CD14-positive monocyte (primary cell): ENCODE measurements at places on chromosomes 11 and 22.

GRCh38 chr11:5192738-5193137 is 7.7 kb downstream of the OR51V1 start:
- DNase-seq: no peak

DNA sequence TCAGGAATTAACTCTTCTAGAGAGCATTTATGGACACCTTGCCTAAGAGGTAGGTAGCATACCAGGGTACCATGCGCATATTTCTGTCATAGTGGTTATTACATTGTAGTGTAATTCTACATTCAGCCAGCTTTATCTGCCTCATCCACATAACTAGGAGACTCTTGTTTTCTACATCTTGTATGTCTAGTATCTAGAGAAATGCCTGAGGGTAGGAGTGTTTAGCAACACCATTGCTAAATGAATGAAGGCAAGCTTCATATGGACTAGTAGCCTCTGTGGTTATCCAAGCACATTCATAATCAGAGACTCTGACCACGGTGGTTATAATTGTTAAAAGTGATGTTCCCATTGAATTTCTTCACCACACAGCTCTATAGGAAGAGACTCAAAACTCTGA is 107.9 kb downstream of the NTM start:
- DNase-seq: no peak

GRCh38 chr11:7019500-7020182 is 505 bp downstream of the ZNF214 start:
- no peak for DNase-seq

DNA sequence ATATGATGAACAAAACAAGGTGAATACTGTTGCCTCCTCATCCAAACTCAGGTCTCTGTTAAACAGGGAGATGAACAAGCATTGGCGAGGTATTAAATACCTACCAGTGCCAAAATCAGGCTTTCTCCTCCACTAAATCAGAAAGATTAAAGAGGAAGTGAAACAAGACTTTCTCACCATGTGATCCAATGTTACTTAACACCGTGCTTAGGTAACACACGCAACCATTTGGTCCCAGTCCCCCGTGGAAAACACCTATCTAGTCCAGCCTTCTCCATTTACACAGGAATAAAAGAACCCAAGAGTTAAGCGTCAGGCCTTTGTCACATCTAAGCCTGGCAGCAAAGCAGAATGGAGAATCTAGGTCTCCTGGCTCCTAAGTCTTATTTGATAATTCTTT is 34.5 kb downstream of the TENM4 start:
- DNase-seq: peak; percentile 74

- DNase-seq: peak; percentile 50
Observed at GRCh38 chr11:11998091-11998781, 10.2 kb downstream of the DKK3 start.

DNA sequence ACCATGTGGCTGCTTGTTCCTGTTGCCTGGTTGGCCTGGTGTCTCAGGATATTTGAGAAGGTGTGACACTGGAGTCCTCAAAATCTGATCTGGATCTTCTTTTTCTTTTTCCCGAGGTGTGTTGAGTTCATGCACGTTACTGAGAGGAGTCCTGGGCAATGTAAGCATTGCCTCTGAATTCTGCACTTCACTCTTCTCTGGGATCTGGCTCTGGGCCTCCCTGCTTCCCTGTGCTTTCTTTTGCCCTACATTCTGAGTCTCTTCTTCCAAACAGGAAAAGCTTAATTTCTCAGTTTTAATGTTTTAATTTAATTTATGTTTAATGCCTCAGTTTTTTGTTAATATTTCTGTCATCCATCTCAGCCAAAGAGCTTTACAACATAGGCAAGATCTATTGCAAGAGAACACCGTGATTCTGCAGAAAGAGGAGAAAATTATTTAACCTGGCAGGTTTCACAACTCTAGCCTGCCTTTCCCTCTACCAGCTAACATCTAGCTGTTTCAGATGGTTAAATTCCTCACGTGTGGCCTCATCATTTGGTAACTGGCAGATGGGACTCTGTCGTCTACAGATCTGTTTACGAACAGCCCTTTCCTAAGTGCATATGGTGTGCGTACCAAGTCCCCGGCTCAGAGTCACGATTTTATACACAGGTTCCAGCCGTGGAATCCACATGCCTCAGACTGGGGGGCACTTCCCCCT is 24.7 kb downstream of the LDLRAD3 start:
- DNase-seq: no peak

- no peak for DNase-seq
Observed at GRCh38 chr11:120141768-120142423, 4.0 kb upstream of the TRIM29 start.

DNA sequence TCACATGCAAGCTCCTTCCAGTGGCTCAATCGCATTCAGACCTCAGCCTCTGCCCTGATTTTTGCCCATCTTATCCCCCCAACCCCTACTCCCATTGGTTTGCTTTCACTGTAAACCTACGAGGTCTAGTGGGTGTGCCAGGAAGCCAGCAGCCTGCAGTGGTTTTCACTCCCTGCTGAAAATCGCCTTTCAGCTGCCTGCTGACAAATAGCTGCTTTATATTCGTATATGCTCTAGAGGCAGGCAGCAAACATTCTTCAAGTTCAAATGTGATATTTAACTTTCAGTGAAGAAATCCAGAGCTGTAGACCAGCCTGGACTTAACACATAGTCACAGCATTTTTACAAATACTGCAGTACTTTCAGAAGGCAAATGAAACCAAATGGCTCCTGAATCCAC is 92.8 kb upstream of the APOA1 start:
- DNase-seq: no peak

DNA sequence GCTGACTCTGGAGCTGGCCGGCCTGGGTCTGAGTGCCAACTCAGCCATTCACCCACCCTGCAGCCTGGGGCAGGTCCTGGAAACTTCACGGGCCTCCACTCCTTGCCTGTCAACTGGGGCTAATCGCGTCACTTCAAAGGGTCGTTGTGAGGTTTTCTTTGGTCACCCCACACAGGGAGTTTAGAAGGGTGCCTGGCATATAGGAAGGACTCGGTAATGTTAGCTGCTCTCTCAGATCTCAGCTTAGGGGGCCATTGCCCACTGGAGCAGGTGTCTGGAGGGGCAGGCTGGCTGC is 7.3 kb downstream of the INCENP start:
- DNase-seq: no peak

DNA sequence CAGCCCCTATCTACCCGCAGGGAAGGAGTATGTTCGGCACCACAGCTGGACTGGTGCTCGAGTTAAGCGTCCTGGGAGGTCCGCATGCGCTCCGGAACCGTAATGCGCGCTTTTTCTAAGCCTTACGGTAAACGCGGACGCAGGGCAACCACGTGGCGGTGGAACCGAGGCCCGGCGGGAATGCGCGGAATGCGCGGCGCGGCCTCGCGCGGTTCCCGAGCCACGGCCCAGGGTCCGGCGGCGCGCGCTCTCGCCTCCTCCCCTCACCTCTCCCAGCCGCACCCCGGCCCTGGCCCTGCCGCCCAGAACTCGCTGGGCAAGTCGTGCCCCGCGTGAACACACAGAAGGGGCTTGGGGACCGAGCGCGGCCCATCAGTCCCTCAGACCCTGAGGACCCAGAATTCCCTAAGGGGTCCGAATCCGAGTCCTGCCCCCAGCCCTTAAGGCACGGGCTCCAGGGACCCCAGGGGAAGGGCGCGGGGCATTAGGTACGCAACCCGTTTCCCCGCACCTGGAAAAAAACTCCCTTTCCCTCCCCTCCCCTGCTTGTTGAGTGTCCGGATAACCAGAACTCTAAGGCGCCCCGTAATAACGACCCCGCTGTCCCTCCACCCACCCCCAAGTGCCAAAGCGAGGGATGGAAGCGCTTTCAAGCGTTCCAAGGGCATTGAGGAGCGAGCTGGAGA is 4.3 kb upstream of the CCND1 start:
- DNase-seq: no peak

DNA sequence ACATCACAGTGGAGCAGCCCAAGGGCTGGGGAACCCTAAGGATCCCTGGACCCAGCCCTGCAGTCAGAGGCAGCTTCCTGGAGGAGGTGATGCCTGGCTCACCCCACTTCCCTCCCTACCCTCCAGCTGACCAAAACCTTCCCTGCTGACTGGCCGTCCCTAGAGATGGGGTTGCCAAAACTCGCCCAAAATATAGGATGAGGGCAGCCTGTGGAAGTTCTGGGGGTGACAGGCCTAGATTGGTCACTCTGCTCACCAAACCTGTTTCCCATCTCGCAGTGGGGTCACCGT is 35.0 kb upstream of the PPARA start:
- no peak for DNase-seq

DNA sequence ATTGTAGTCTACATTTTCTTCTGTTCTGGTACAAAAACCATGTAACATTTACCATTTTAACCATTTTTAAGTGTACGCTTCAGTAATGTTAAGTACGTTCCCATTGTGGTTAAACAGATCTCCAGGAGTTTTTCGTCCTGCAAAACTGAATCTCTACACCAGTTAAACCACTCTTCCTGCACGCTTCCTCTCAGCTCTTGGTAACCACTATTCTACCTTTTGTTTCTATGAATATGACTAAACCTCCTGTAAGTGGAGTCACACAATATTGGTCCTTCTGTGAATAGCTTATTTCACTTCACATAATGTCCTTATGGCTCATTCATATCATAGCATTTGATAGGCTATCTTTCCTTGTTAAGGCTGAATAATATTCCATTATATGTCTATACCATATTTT is 7.1 kb upstream of the EXT2 start:
- no peak for DNase-seq

DNA sequence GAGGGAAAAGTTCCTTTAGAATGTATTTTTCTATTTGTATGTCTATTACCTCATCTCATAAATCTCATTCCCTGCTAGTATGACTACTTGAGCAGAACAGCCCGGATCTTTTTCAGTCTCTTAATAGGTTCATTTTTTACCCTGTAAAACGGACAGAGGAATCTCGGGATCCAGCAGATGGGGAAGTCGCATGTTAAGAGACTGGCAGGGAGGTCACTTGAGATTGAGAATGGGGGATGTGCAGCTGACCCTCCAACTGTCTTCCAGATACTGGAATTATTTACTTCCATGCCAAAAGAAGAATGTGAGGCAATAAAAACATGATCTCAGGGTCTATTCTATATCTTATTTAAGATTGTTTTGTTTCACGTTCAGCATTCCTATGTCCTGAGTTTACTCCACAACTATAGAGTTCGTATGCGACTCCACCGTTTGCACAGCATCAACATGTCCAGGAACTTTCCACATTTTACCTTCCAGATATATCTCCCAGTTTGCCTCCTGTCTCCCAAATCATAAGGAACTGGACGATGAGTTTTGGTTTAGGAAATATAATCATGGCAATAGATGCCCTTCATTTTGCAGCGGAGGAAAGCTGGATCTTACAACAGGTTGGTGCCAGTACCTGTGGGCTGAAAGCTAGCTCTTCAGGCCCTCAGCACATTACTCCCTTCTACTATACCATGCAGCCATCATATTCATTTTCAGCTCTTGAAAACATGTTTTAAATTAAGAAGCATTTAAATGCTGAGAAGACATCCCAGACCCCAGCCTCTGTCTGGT is 181.5 kb downstream of the MAML2 start:
- no peak for DNase-seq

DNA sequence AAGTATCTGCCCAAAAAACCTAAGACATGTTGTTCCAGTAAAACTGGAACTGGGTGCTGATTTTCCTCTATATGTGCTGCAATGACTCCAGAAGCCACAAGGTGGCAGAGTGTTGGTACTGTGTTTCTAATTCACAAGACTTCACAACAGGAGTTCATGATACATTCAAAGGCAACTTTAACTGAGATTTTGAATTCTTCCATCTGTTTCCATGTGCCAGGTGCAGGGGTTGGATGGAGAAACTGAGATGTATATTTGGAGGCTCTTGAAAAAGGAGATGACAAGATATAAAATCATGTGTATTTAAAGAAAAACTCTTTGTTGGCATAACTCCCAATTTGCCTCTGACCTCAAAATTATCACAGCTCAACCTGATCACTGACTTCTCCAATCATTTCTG is 1098.6 kb upstream of the CCDC90B start:
- no peak for DNase-seq

- DNase-seq: no peak
Observed at GRCh38 chr11:88569342-88569741, 231.8 kb upstream of the CTSC start.

DNA sequence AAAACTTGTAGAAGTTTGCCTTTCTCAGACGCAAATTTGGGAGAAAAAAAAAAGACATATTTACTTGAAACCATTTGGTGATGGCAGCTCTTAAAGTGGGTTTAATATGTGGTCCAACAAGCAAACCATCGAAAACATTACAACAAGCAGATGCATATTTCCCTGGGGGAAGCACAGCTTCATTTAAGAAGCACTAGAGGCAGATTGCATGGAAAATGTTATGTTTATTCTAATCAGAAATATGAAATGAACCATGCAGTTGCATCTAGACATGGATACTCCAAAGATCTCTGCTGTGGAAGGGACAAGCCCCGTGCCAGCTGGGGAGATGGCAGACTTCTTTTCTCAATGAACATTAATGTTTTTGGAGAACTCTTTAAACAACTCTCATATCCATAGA is 57.4 kb upstream of the PARVA start:
- no peak for DNase-seq

DNA sequence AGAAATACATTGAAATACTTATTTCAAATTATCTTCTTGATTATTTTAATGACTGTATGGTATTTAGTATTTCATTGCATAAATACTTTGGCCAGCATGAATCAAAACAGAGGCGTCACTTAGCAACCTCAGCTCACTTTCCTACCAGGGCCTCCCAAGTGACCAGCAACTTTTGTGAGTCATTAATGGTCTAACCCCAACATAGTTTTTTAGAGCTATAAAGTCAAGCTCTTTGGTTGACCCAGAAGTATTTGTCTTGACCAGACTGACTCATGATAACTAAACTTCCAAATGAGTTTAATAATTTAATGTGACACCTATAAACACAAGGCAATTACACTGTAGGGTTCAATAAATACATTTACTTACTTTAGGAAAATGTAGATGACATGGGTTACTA is 27.9 kb upstream of the RBMXL2 start:
- no peak for DNase-seq

- DNase-seq: no peak
Observed at GRCh38 chr22:28429711-28430110, 249.9 kb downstream of the TTC28 start.

GRCh38 chr11:91563176-91563575 is 661.4 kb upstream of the FAT3 start:
- no peak for DNase-seq
